Fibroblast of pulmonary artery (primary cell): ENCODE measurements at places on chromosomes 11 and 22.

DNA sequence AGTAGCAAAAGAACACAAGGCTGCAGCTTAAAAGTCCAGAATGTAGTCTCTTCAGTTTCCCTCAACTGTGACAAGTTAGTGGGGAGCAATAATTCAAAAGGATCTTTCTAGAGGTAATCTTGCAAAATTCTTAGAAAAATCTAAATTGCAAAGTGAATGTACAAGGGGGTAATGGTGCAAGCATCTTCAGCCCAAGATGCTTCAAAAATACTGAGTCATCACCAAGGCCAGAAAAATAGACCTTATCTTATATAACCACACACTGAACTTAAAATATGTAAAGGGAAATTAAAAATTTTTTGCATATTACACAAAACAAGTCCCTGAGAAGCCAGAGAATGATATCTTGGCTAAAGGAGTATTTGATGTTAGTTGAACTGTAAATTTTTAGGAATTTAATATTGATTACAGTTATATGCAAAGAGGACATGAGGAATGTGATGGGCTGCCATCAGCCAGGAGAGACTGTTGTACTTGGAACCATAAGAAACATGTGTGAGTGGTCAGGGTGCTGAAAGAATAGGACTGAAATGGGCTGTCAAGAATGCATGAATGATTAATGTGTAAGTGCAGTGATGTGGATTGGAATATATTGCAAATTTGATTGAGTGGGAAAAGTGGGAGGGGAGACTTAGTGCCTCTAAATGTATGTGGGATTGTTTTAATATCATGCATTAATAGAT, 85.7 kb upstream of the LIN7C start:
- peak; percentile 35 for DNase-seq

DNA sequence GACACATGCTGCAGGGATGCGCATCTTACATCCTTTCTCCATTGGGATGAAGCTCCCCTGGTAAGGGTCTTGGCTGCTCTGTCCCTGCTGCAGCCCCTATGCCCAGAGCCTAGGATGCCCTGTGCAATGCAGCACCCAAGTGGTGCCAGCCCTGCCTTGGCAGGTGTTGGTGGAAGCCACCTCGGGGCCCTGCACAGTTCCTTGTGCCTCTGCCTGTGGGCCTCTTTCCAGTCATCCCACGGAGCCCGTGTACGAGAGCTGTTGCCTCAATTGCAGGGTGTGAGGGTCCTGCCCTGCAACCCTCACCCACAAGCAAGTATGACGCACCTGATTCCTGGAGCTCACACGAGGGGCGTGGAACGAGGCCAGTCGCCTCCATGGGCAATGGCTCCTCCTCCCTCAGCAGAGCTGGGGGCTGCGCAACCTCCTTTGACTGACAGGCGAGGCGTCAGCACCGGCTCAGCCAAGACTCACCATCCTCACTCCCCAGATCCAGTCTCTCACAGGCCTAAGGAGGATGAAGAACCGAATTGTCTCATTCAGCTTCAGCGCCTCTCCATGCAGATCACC, 719.6 kb downstream of the BRD1 start:
- no peak for DNase-seq

GRCh38 chr11:124719534-124719933, 20.2 kb upstream of the NRGN start:
- no peak for DNase-seq

DNA sequence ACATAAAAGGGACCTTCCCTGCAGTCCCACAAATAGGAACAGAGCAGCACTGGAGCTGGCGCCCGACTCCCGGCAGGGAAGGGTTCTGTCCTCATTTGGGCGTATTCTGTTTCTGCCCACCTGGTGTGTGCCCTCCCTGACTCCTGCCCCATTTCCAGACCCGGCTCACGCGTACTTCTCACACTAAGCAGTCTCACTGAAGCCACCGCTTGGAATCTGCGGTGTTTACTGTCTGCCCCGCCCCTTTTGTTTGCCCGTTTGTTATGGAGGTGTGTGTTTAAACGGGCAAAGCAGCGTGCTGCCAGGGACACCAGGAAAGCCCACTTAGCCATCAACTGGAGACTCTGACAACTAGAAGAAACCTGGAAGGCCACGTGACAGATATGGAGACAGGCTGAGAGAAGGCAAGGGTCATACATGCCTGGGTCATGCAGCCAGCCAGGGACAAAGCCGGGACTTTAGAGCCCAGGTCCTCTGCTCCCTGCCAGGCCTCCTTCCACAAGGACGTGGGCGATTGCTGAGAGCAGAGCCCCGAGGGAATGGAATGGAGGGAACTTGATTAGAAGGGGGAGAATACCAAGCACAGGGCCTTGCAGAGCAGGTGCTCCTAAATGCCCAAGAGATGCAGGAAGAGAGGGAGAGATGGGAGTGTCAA, 8.7 kb upstream of the EFCAB6 start:
- DNase-seq, result no peak

DNA sequence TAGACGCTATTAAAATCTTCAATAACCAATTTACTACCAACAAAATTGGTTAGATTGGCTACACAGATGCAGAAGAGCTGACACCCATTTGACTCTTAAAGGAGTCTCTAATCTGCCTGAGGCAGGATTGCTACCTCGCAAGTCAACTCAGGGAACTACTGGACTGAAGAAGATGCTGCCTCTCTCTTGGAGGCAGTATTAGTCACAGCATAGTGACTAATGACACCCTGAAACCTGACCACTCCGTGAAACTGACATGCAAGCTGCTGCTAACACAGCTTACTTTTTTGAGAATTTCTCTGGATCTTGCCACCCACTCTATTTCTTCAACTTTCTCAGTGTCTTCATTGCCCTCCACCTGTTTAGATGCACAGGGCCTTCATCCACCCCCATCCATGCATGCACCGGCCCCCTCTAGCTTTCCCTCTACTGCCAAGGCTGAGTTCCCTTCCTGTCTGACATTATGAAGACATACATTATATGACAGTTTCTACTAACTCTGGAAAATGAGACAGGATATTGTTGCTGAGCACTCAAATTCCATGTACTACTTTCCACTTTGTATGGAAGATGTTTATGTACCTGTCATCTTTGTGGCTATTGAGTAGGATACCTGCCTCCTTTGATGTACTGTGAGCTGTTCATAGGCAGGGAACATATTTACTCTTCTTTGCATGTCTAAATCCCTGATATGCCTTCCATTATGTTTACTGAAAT, 183.2 kb downstream of the MSANTD4 start:
- DNase-seq, result peak; percentile 3

DNA sequence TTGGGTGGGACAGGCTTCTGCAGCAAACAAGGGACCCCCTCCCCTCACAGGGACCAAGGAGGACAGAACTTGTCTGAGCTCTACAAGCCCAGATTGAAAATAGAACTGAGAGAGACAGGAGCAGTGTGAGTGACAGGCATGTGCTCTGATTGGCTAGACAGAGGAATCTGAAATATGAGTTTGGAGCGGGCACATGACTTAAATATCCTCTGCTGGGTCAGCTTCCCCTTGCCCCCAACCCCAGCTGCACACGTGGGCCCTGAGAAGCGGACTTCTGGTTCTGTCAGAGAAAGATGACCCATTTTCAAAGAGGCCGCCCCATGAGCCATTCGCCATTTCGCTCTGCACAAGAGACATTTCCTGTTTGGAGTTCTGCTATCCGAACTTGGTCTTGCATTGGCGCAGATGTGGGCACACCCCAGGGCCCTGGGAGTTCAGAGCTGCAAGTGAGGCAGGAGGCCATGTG, 5.3 kb downstream of the TUBA8 start:
- no peak for DNase-seq

DNA sequence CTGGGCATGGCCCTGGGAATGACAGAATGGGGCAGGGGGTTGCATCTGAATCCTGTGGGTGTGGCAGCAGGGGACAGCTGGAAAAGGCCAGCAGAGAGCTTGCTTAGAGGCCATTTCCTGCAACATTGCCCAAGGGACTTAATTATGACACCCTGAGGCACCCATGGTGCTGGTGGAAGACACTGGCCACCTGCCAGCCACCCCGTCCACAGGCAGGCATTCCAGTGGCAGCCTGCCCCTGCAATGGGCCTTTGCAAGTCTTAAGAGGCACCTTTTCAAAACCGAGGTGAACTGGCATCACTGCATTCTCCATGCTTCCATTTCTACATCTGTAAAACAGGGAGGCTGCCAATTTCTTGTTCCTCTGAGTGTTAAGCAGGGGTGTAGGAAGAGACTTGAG, 21.6 kb upstream of the SUSD2 start:
- no peak for DNase-seq

DNA sequence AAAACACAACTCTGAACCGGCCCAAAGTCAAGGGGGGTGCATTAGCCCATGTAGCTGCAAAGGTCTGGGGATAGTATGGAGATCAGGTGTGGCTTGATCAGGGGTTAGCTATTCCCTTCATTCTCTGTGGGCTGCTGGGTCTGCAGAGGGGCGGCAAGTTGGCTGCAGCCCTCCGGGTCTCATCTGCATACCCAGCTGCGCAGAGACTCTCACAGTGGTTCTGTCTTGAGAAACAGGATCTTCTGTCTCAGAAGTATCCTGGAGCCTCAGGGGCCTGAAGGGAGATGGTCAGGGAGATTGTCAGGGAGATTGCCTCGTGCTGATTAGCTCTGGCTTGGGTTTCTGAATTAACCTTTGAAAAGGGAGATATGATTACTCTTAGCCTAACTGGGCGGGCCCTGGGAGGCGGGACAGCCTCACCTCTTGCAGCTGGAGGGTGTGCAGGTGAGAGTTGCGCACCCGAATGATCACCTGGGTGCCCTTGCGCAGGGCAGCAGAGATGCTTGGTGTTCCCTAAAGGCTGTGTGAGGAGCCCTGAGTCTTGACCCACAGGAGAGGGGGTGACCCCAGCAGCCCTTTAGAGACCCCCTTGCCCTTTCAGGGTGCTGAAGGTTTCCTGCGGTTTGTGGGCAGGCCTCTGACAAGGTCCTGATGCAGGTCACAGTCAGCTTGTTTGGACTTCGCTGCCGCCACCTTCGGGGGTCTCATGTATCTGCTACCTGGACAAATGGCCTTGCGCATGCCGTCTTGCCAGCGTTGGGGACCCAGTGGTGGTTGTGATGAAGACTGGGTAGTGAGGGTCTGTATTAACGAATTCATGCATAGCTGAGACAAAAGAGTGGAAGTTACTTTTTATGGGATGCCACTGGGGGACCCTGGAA, 7.3 kb downstream of the ARHGAP8 start:
- DNase-seq, result no peak

- no peak for DNase-seq
Observed at GRCh38 chr11:69880041-69880825, 61.0 kb upstream of the FGF3 start.
